ENCODE measurements at places on chromosomes 5 and 9. TPM values are rescaled to one million over a fixed set of nuclear protein-coding genes. Genes with fewer than 3 reads are reported as not detected.

DNA sequence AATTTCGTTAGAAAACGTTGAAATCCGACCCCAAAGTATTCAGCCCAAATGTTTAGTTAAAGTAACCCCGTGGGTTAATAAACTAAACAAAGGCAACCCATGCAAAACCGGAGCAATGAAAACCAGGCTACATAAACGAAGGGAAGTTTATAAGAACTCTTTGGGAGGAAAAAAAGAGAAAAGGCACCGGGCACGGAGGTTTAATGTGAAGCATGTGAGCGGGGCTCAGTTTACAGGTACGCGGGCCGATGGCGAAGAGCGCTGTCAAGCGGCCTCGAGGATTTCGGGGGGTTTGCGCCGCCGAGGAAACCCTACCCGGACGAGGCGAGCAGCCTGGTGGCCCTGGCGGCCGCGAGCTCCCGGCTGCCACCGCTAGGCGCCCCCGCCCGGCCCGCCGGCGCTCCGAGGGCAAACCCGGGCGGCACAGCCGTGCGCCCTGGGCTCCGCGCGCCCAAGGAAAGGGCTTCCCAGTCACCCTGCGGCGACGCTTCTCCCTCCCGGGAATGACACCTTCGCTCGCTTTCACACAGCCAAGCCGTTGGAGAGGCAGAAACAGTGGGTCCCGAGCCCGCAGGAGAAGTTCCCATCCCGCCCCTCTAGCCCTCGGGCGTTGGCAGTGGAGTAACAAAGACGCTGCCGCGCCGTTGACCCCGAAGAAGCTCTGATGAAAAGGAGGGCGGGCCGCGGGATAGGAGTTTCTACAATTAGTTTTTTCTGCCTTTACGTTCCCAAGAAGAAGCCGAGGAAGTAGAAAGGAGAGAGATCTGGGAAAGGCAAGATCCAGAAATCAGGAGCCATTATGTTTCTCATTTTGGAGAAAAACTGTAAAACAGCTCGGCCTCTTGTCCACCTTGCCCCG, 126.0 kb downstream of the TMEM174 start:
- DNase-seq = no peak

Gene SPEF2
- 3.3 TPM for polyA plus RNA-seq

DNA sequence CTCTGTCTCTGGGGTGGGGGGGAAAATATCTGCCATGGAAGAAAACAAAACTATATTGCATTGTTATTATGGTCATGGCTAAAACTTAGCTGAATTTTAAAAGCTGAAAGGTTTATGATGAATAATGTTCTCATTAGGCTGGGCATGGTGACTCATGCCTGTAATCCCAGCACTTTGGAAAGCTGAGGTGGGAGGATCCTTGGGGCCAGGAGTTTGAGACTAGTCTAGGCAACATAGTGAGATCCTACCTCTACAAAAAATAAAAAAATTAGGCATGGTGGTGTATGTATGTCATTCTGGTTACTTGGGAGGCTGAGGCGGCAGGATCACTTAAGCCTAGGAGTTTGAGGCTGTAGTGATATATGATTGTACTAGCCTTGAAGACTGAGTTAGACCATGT, 44.5 kb downstream of the IPO11 start:
- DNase-seq = no peak

- no peak for DNase-seq
Observed at GRCh38 chr5:4221048-4221447, 625.4 kb downstream of the IRX1 start.

Gene SLC6A19
- not detected for polyA plus RNA-seq

DNA sequence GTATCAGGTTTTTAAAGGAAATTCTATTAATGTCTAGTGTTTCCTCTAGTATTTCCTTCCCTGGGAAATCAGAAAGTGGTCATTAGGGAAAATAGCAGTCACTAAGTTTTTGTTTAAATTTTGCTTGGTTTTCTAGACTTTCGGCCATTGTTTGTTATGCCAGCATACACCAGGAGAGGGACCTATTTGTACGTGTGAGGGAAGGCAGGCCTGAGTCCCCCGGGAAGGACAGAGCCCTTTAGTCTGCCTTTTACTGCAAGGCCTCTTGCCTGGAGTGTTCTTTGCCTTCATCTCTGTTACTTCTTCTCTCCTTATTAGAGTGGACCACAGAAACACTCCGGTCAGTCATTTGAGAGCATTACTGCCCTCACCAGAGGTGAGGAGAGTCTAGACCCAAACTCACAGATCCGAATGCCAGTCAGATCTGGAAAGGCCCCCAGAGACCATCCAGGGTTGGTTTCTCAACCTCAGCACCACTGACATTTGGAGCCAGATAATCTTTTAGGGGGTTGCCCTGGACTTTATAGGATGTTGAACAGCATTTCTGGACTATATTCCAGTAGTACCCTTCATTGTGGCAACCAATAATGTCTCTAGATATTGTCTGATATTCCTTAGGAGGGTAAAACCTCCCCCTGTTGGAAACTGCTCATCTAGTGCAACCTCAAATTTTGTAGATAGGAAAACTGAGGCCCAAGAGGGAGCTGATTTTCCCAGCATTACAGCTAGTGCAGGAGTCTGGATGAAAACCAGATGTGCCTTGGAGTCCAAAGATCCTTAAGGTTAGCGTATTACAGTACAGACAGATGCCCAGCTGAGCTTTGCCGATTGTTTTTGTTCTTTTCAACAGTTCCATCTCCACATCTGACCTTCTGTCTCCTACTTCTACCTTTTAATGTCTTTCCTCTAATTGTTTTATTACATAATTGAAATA, 93.0 kb upstream of the NIPAL4 start:
- no peak for DNase-seq

DNA sequence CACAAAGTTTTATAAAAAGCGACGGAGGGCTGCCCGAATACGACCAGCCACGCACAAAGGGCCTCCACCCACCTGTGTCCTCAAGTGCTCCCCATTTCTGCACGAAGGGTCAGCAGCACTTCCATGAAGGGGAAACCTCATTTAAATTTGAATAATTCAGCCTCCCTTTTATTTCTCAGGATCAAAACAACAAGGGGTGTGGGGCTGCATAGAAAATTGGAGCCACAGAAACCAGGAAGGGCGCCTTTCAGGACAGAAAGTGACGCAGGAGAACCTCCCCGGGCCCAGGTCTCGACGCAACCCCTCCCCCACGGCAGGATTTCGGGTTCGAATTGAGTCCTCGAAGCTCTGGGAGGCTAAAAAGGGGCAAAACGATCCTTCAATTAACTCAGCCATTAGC, 2.1 kb downstream of the NRARP start:
- no peak for DNase-seq

GRCh38 chr5:41842777-41843176, 27.4 kb downstream of the OXCT1 start:
- DNase-seq = no peak

DNA sequence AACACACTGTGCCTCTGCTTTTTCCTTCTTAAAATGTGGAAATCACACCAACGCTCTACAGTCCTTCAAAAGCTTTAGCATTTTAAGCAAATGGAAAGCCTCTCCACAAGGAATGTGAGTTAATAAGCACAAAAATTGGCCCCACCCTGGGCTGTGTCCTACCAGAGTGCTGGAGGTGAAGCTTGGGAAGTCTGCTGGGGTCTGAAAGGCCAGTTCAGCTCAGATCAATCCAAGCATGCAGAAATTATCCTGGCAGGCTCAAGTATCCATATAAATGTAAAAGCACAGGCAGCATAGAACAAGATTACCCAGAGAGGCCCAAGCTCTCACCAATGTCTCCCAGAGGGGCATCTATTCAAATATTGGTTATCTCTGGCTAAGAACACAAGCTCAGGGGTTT, 98.5 kb downstream of the ESM1 start:
- DNase-seq = no peak

GRCh38 chr5:163252950-163253349, 184.4 kb upstream of the CCNG1 start:
- no peak for DNase-seq

GRCh38 chr5:957748-958485, 50.7 kb upstream of the NKD2 start:
- DNase-seq = no peak

DNA sequence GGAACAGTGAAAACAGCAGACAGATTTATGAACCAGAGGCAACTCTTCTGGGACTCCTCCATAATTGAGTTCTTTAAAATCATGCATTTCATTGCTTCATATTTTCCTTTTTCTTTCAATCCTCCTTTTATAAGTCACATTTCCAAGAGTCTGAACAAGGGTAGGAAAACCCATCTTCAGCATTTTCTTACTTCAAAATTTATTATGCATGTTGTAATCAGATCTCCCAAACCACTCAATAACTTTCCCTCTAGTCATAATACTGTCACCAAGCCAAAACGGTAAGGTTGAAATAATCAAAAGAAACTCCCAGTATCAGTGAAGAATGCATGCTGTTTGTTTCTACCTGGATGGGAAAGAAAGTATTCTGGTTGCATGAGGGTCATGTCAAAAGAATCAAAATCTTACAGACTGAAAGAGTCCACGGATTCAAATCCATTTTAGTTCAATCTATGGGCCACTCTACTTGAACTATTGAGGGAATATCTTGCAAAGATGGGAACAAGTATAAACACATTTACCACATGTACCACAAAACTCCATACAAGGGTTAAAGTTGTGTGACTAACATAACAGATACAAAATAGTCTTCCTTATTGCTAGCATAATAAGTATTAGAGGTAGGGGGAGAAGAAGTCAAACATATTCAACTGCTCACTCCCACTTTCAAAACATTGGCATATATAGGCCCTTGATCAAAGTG, 797.3 kb downstream of the MAT2B start:
- no peak for DNase-seq

DNA sequence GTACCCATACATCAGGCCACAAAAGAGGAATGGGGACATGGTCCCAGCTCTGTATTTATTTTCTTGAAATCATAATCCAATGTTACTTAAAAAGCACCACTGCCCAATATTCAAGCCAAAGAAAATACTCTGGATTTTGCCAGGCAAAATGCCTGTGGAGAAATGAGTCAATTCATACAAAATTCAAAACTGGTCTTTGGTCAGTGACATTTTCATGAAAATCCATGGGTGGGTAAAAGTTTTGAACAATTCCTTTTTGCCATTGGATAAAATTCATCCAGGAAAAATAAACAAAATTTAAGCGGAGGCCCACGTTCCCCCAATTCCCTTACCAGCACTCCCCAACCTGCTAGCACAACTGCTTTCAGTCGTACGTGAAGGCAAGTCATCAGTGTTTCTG, 186.2 kb downstream of the GLIS3 start:
- DNase-seq = no peak

- DNase-seq = no peak
Observed at GRCh38 chr5:113612060-113612496, 98.6 kb downstream of the YTHDC2 start.

GRCh38 chr9:121984726-121985402, 108.2 kb downstream of the TTLL11 start:
- DNase-seq = no peak

- no peak for DNase-seq
Observed at GRCh38 chr5:73728493-73729273, 102.7 kb downstream of the ARHGEF28 start.
